HepG2 (cell line): ENCODE measurements at places on chromosomes 11 and 22. TPM values are rescaled to one million over a fixed set of nuclear protein-coding genes. Genes with fewer than 3 reads are reported as not detected.

The SCO2 gene
- 0.32 and 0.85 TPM in 2 replicates for polyA plus RNA-seq

The ANO9 gene
- polyA plus RNA-seq, result 14.3 and 19.9 TPM in 2 replicates

The BBOX1 gene
- polyA plus RNA-seq, result not detected in 2 replicates

DNA sequence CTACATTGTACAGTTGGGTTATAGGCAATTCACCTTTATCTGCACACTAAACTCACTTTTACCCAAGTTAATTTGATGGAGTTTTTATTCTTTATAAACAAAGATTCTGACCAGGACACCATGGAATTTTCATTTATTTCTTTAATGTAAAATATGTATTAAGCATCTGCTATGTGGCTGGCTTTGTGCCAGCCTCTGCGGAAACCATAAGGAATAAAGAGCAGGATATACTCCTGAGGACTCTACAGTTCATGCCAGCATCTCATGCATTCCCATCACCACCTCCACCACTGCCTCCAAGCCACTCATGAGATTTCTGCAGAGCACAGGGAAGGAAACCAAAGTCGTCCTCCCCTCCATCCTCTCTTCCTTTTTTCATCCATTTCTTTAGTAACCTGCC is 100.0 kb upstream of the DBX1 start:
- DNase-seq, result no peak

GRCh38 chr11:77442394-77443053 is 31.4 kb downstream of the PAK1 start:
- DNase-seq, result no peak

- DNase-seq, result no peak
Measured at GRCh38 chr22:21791635-21792625, 56.3 kb upstream of the YPEL1 start.

DNA sequence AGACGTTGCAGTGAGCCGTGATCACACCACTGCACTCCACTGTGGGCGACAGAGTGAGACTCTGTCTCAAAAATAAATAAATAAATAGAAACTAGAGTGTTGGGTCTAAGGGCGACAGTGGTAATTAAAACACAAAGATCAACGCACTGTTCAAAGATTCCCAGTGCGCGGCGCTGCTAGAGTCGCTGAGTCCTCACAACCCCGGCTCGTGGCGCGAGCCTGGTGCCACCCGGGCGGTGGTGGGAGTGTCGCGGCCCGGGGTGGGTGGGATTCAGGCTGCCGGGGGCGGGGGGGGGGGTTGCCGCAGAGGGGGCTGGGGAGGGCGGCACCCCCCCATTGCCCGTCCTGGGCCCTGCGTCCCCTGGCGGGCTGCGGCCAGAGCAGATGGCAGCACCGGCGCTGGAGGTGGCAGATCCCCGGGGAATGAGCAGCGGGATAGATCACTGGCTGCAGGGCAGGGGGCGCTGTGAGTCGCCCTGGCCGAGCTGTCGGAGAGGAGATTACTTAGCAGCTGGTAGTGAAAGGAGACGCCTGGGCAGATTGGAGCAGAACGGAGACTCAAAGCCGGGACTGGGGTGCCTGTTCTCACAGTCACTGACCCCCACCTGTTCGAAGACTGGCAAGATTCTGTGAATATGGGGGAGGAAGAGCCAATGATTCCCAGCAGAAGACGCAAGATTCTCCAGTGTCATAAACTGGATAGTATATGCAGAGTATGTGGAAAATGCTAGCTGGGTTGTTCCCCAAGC is 30.2 kb upstream of the APOBEC3A start:
- no peak for DNase-seq

The SLC22A12 gene
- not detected in 2 replicates for polyA plus RNA-seq

DNA sequence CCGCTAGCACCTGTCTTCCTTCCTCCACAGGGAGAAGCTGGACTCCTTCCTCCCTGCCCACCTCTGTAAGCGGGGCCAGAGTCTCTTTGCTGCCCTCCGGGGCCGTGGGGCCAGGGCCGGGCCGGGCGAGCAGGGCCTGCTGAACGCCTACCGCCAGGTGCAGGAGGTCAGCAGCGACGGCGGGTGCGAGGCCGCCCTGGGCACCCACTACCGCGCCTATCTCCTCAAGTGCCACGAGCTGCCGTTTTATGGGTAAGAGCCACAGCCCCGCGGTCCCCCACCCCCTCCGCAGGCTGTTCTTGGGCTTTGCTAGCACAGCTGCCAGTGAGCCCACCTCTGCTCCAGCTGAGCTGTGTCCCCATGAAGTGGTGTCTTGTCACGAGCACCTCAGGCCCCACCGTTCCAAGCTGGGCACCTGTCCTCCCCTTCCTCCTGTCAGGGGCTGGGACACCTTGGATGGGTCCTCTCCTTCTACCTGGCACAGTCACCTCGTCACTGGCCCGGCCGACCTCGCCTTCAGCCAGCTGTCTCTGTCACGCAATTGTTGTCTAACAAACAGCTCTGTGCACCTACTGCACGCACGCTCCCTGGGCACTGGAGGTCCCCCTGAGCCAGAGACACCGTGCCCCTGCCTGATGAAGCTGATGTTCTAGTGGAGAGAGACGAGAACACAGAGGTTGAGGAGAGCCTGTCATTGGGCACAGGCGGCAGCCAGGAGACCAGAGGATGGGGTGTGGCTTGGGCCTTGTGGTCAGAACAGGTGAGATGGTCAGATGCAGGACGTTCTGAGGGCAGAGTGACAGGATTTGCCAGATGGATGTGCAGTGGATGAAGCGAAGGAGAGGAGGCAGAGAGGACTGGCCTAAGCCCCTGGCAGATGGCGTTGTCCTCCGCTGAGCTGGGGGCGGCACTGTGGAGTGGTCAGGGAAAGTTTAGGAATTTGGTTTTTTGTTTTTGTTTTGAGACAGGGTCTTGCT is 10.6 kb downstream of the FRMD8 start:
- no peak for DNase-seq

The APIP gene
- 10.9 and 16.9 TPM in 2 replicates for polyA plus RNA-seq

DNA sequence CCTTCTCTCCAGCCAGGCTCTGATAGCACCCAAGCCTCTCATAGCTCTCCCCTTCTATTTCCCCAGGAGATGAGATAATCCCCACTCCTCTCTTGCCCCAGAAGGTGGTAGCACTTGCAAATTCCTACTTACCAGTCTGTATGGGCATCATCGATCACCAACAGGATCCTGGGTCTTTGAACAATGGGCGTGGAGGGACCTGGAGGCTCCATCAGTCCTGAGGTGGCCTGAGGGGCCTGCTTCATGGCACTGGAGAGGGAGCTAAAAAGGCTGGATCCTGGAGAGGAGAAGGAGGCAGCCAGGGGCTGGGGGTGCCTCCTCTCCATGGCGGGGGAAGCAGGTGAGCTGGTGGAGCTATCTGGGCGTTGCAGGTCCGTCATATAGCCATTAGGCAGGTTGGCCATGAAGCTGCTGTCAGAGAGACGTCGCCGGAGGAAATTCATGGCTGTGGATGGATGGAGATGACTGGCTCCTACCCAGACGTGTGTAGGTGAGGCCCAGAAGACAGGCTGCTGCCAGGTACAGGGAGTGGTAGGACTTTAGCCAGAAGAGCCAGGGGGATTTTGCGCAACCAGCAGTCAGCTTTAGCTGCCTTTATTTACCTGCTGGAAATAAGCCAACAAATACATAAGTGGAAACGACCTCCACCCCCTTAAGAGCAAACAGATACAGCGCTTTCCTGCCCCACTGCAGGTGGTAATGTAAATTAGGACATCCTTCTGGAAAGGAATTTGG is 51.8 kb downstream of the SYN3 start:
- DNase-seq, result peak; percentile 89

The TTC36 gene
- polyA plus RNA-seq, result 0.13 TPM in 1 of 2 replicates, not detected in the other

DNA sequence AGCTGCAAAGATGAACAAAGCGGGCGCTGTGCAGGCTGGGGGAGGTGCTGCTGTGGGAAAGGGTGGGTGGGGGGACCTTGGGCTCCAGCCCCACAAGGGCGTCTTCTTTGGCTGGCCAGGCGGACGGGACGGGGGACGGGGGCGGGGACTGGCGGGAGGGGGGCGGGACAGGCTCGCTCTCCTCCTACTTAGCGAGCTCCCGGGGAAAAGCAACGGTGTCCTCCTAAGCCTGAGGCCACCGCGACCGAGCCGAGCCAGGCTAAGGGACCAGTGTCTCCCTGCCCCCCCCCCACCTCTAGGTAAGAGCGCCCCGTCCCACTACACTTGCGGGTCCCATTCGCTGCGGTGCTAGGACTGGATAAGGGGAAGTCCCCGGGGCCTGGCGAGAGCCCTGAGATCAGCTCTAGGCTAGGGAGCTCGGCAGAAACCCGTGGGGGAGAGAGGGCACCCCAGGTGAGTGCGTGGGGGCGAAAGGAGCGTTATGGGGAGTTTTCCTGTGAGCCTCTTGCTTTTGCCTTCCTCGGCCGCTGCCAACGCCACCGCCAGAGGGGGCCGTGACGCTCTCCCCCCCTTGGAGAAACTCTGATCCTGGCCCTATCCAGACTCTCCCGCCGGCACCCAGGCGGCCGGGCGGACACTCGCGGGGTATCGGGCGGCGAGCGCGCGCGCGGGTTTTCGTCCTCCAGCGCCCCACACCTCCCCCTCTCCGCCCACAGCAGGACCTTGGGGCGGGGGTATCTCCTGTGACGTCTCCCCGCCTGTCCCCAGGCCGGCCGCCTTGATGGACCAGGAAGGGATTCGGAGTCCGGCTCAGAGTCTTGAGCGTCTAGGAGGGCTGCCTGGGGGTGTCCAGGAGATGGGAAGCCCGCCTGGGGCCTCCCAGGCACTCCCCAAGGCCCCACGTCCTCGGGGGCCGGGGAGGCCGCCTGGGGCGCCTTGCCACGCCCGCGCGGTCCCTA is at the start of gene PHLDB1:
Gene PHLDB1 (plus strand): TSS at position 215 of the 959 bp plus-strand sequence. CDS start 6,222 bp downstream, outside the sequence.
- DNase-seq, result peak; percentile 45
